Left renal cortex interstitium (tissue), 4 donors: ENCODE measurements at places on chromosomes 5 and 9. TPM values are rescaled to one million over a fixed set of nuclear protein-coding genes. Genes with fewer than 3 reads are reported as not detected.

PRDM9 gene
- not detected for polyA plus RNA-seq

DNA sequence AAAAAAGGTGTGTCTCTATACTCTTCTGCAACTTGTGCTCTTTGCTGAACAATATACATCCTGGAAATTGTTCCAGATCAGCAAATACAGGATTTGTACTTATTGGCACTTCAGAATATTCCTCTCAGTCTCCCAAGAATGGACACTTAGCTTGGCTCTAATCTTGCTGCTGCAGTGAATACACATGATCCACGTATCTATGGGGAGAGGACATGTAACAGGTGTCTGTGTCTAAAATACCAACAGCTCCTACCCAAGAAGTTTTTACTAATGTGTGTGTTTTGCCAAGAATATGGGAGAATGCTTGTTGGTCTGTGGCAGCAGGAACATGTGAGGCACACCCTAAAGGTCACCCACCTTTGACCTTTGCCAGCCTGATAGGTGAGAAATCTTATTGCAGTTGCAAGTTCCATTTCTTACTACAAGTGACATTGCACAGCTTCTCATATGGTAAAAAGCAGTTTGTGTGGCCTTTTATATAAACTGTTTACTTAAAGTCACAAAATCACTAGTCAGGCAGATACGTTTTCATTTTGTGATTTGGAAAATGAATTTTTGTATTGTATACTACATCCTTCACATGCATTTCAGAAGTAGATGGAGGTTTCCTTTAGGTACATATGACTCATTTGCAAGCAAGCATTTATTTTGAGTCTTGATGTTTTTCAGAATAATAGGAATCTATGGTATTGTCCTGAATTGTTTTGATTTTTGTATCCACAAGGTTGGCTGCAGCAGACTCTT is 35.8 kb downstream of the PHF2 start:
- DNase-seq, result no peak

GRCh38 chr9:37618817-37619216 is 26.4 kb upstream of the TOMM5 start:
- DNase-seq, result no peak

GRCh38 chr5:7763621-7764072 is 87.3 kb downstream of the CFAP90 start:
- DNase-seq, result no peak

GRCh38 chr5:112183103-112183711 is 235.9 kb downstream of the EPB41L4A start:
- no peak for DNase-seq

DNA sequence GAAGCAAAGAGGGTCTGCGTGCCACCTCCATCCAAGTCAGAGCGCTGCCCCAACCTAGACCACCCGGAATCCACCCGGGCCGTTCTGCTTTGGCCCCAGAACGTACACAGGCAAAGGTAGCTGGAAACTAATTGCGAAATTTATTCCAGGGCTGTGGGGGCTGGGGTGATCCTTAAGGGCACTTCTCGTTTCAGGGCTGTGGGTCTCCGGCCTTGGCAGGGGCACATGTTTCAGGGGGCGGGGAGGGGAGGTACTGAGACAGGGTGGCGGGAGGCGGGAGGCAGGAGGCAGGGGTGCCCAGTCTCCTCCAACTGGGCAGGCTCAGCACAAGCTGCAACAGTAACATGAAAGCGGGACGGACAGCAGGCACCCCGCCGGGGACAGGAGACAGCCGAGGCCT is 26.1 kb downstream of the NR5A1 start:
- DNase-seq, result no peak

DNA sequence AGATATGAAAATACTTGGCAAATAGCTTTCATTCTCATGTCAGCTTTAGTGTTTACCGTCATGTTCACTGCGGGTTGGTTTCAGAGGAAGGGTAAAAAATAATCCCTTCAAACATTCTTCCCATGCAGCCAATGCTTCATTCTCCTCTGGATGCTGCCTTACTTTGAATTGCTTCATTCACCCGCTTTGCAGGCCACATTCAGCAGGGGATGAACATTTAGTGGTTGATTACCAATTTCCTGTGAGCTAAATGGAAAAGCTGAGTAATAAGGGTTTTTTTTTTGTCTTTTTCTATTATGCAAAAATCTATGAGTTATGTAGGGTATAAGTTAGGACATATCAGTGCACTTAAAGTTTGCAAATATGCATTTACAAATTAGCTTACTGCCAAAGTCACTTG is 96.3 kb upstream of the MEF2C start:
- no peak for DNase-seq

DNA sequence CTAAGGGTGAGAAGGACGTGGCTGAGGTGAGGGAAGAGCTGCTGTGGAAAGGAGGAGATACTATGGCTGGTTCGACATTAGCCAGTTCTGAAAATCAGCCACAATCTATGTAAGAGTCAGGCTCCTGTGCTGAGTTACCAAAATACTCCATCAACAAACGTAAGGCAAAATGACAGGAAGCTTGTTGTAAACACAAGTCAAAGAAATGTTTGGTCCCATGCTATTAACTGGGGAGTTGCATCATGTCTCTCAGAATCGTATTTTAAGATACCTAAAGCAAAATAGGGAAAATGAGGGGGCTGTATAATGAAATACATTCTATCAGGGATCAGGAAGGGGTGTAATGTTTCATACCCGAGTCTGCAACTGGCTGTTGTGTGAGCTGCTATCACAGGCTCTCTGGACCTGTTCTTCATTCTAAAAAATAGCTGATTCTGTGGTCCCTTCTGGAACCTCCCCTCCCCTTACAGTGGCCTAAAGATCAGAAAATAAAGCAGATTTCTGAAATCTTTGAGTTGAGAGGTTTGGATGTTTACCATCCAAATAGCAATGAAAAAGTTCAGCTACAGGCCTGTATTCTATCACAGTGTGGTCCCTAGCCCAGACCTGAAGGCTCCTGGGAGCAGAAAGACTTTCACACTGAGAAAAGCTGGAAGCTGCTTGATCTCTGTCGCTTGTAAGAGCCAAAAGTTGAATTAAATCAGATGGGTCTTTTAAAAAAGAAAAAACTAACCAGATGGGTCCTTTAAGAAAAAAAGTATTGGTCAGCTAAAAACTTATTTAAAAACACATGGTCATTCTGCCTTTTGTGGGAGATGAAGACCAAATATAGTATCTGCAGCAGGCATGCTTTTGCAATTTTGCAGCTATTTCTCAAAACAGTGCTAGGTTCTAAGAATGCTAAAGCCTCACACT is 97.8 kb upstream of the SMC5 start:
- no peak for DNase-seq

CRB2 gene
- polyA plus RNA-seq, result 19.3 TPM

GRCh38 chr5:67363963-67364362 is 167.4 kb upstream of the CD180 start:
- no peak for DNase-seq

DNA sequence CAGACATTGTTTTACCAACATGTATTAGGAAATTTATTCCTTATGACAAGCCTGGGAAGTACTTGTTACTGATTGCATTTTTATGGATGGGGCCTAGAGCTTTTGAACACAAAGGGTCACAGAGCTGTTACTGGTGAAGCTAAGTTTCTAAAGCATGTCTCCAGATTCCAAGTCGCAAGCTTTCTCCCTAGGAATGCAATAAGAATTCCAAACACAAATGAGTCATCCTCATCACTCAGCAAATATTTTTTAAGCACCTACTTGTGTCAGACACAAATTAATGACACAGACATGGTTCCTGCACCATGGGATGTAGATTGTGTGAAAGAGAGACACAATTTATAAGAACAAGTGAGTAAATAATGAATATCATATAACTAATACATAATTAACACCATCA is 11.0 kb upstream of the SH3RF2 start:
- DNase-seq, result no peak

GRCh38 chr9:91246846-91247245 is 114.9 kb downstream of the AUH start:
- DNase-seq, result no peak

DNA sequence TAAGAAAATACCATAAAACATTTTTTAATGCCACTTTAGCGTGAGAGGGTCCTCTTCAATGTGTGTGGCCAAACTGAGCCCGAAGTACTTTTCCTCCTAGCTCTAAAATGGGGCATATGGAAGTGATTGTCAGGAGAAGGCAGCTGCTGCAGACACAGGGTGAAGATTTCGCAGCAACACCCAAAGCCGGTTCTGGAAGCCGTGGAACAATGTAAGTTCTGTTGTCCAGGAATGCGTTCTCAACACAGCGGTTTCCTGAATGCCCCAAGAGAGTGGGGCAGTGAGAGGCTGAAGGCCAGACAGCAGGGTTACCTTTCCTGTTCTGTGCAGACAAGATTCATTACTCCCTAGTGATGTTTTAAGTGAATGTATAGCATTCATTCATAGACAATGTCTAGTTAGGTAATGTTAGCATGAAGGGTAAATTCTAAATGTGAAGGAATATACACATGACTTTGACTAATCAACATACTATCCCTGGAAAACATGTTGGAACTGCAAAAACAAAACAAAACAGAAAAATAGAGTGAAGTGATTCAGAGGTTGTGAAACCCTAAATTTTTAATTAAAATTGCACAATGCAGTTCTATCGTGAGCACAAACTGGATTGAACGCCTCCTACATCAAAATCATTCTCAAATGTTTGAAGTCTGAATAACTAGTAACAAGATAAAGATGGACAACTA is 197.0 kb upstream of the SEMA6A start:
- DNase-seq, result no peak

DNA sequence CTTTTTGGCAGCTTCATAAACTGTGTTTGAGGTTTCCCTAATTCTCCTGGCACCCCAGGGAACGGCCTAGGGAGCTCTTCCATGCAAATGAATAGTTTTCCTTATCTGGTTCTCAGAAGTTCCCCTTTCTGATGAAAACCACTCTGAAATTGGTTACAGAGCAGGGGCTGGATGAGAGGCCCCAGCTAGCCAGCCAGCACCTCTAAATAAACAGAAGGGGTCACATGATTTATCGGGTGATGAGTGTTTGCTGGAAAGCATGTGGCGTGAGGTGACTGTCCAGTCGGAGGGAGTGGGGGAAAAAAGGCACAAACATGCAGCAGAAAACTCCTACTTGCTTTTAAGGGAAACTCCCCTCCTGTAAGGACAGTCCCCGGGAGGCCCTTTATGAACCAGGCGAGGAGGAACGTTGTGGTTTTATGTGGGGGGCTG is 261.2 kb upstream of the ANKRD55 start:
- DNase-seq, result no peak

CDKN2A gene
- polyA plus RNA-seq, result 0.22 TPM

CSF2 gene
- not detected for polyA plus RNA-seq

ENTREP1 gene
- polyA plus RNA-seq, result 2.4 TPM

DNA sequence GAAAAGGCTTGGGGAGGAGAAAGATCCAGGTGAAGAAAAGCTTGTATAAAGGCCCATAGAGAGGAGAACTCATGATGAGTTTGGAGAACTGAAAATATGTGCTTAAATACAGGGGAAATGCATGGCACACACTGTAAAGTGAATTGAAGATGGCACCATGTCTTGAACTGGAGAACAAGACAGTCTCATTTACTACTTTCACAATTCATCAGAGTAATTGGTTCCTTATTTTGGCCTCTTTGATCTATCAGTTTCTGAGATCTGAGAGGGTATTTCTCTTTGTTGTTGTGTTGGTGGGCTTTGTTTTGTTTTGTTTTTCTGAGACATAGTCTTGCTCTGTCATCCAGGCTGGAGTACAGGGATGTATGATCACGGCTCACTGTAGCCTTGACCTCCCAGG is 98.2 kb downstream of the CEMIP2 start:
- DNase-seq, result no peak

- no peak for DNase-seq
Observed at GRCh38 chr5:170108266-170108785, 2.6 kb downstream of the FOXI1 start.

- DNase-seq, result no peak
Observed at GRCh38 chr5:73179730-73180129, 6.7 kb downstream of the TMEM174 start.

DNA sequence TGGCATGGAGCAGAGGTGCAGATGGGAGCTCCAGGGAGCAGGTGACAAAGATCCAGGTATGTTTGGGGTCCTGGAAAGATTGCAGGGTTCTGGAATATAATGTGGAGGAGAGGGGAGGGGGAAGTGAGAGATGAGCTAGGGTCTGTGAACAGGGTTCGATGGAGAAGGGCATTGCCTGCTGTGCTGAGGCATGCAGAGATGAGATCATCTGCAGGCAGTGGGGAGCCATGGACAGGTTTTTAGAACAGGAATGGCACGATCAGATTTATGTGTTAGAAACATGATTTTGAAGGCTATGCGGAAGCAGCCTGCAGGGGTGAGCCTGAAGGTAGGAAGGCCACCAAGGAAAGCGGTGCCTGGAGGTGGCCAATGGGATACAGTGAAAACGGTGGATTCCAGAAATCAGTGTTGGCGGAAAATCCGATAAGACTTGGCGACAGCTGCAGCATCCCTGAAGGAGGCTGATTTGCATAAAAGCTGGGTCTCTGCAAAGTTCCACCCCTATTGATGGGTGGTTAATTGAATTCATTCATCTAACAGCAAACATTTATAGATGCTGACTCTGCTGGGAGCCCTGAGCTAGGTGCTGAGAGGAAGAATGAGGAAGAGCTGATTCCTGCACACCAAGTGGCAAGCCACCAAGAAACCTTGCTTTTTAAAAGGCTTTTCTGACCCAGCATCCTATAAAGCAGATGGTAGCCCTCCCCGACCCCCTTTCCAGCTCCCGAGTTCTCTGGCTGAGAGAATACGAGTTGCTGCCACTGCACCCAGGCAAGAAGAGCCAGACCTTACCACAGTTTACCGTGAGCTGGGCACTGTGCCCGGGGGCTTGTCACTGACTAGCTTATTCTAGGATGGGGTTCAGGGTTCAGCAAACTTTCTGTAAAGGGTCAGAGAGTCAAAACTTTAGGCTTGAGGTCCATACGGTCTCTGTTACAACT is 139.2 kb upstream of the SMIM23 start:
- no peak for DNase-seq

- DNase-seq, result no peak
Observed at GRCh38 chr5:2172471-2172870, 289.7 kb upstream of the IRX4 start.

GRCh38 chr9:4303006-4303405 is 3.1 kb upstream of the GLIS3 start:
- no peak for DNase-seq

MCIDAS gene
- 0.88 TPM for polyA plus RNA-seq

DNA sequence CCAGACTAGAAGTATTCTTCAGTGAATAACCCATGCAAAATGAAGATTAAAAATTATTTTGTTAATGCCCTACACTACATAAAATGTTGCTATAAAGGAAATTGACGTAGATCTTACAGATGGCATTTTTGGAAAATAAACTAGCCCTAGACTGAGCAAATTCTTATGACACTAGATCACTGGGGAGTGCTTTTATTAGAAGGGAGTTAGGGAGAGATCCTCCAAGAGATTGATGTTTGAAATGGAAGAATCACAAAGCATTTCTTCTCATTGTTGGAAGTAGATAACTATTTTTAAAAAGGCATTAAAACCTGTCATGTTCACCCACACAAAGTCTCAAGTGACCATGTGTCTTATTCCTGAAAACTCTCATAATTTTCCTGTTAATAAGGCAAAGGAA is 351.1 kb upstream of the TLE4 start:
- DNase-seq, result no peak

- no peak for DNase-seq
Observed at GRCh38 chr5:74507370-74508005, 133.0 kb downstream of the ENC1 start.
